Heart left ventricle (tissue), 16 donors: ENCODE measurements at places on chromosomes 11 and 22.
A peak's percentile ranks its signal among the peaks of the same experiment; 100 is the strongest.

DNA sequence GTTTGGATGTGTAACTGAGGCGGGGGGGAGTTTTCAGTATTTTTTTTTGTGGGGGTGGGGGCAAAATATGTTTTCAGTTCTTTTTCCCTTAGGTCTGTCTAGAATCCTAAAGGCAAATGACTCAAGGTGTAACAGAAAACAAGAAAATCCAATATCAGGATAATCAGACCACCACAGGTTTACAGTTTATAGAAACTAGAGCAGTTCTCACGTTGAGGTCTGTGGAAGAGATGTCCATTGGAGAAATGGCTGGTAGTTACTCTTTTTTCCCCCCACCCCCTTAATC, 2.3 kb downstream of the MALAT1 start:
- H3K4me1 ChIP-seq, result peaks cover 31% of the 10 kb centered on the region
- no peaks in the 10 kb centered on the region for H3K27me3 ChIP-seq
- peak overlapping the region; percentile 100 for H3K27ac ChIP-seq
- DNase-seq, result no peak
- H3K36me3 ChIP-seq, result peaks cover 51% of the 10 kb centered on the region

DNA sequence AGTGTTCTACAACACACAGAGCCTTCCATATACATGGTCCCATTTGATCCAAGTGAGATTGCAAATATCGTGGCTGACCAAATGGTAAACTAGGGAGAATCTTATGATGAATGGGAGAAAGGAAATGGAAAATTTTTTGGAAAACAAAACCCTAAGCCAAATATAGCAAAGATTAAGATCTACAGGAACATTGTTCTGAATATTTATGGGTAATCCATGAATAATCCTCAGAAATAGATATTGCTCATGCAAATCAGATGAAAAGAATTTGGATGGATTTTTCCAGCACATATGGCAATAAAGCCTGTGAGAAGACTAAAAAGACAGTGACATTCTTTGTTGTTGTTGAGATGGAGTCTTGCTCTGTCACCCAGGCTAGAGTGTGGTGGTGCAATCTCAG, 21.7 kb upstream of the PRDM10 start:
- no peak overlapping the region for H3K4me3 ChIP-seq
- H3K4me1 ChIP-seq, result no peaks in the 10 kb centered on the region
- no peak for DNase-seq
- H3K27ac ChIP-seq, result no peak overlapping the region
- H3K36me3 ChIP-seq, result no peaks in the 10 kb centered on the region

- H3K36me3 ChIP-seq, result no peaks in the 10 kb centered on the region
- no peaks in the 10 kb centered on the region for H3K4me1 ChIP-seq
- no peak for DNase-seq
- H3K27ac ChIP-seq, result no peak overlapping the region
- no peaks in the 10 kb centered on the region for H3K27me3 ChIP-seq
These were observed 12.5 kb upstream of the PARVG start for GRCh38 chr22:44168206-44168605.

- H3K4me3 ChIP-seq, result no peak overlapping the region
- no peak for DNase-seq
- H3K36me3 ChIP-seq, result no peaks in the 10 kb centered on the region
- H3K4me1 ChIP-seq, result no peaks in the 10 kb centered on the region
- no peak overlapping the region for H3K27ac ChIP-seq
These were observed 80.8 kb upstream of the MTNR1B start for GRCh38 chr11:92888696-92889095.

- no peaks in the 10 kb centered on the region for H3K4me1 ChIP-seq
- no peaks in the 10 kb centered on the region for H3K27me3 ChIP-seq
- DNase-seq, result no peak
- H3K36me3 ChIP-seq, result no peaks in the 10 kb centered on the region
These were observed 64.5 kb downstream of the MACROD1 start for GRCh38 chr11:64101461-64101860.

DNA sequence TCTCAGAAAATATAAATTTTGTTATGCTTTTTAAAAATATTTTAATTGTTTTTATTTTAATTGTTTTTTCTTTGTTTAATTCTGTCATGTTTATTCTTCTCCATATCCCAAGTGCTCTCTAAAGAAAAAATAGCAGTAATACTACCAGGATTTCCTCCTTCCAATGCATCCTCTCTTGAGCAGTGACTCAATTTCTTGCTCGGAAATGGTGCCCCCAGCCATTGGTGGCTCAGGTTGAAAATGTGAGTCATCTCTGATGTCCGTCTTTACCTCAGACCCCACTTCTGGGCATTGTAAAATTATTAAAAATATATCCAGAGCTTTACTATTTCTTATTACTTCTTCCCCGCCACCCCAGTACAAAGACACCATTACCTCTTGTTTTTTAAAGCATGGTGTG, 898.5 kb downstream of the METTL15 start:
- DNase-seq, result no peak
- H3K4me1 ChIP-seq, result no peaks in the 10 kb centered on the region
- H3K36me3 ChIP-seq, result no peaks in the 10 kb centered on the region
- no peaks in the 10 kb centered on the region for H3K27me3 ChIP-seq
- H3K4me3 ChIP-seq, result no peak overlapping the region

GRCh38 chr11:95671768-95672167, 117.8 kb downstream of the FAM76B start:
- DNase-seq, result no peak
- no peaks in the 10 kb centered on the region for H3K27me3 ChIP-seq
- no peak overlapping the region for H3K4me3 ChIP-seq
- H3K27ac ChIP-seq, result no peak overlapping the region

DNA sequence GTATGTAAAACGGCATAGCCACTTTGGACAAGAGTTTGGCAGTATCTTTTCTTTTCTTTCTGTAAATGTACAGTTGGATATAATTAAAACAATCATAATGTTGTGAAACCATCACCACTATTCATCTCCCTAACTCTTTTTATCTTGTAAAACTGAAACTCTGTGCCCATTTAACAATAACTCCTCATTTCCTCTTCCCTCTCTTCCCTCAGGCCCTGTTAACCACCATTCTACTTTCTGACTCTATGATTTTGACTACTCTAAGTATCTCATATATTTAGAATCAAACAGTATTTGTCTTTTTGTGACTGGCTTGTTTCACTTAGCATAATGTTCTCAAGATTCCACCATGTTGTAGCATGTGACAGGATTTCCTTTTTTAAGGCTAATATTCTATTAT, 10.2 kb downstream of the SCUBE2 start:
- no peaks in the 10 kb centered on the region for H3K27me3 ChIP-seq
- no peak overlapping the region for H3K27ac ChIP-seq
- H3K4me1 ChIP-seq, result no peaks in the 10 kb centered on the region

GRCh38 chr22:20305894-20306645, 13.8 kb downstream of the DGCR6L start:
- no peak overlapping the region for H3K27ac ChIP-seq
- no peak overlapping the region for H3K4me3 ChIP-seq
- no peaks in the 10 kb centered on the region for H3K36me3 ChIP-seq

DNA sequence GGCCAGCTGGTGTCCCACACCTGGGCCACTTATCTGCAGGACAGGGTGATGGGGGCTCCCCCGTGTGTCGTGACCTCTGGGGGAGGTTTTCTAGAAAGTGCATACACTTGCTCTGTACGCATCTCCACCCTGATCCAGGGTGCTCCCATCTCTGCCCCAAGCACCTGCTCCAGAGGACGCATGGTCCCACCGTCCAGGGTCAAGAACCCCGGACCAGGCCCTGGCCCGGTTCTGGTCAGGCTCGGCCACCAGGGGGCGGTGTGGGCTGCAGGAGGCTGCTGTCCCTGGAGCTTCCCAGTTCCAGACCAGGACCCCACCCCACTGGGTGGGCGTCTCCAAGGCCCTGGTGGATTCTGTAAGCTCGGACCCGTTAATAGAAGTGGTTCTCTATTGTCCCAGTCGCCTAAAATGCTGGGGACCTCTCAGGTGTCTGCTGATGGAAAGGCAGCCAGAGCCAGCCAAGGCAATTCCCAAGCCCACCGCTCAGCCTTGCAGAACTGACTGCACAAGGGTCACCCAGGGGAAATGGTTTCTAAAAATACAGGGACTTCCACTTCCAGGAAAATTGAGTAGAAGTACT, 34.7 kb upstream of the SEPTIN5 start:
- H3K36me3 ChIP-seq, result no peaks in the 10 kb centered on the region
- peaks cover 5% of the 10 kb centered on the region for H3K4me1 ChIP-seq
- peak; percentile 84 for DNase-seq
- H3K4me3 ChIP-seq, result no peak overlapping the region
- peaks cover 16% of the 10 kb centered on the region for H3K27me3 ChIP-seq

DNA sequence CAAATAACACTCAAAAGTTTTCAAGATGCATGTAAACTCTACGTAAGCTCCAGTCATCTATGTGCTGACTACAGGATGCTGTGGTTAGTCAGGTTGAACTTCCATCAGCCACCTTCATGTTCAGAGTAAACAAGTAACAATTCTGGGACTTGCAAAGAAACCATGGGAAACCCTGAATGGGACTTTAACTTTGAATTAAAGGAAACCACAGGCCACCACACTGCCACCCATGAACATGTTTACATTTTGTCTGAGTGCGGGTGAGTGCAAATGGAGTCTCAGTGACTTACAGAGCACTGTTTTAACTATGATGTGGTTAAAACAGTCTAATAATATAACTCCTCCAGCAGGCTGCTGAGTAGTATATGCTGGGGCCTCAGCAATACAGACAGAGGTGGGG, 12.9 kb upstream of the SYTL2 start:
- no peak overlapping the region for H3K27ac ChIP-seq
- H3K27me3 ChIP-seq, result no peaks in the 10 kb centered on the region
- DNase-seq, result no peak
- no peaks in the 10 kb centered on the region for H3K4me1 ChIP-seq
